ENCODE measurements at places on chromosomes 1 and 21. TPM values are rescaled to one million over a fixed set of nuclear protein-coding genes. Genes with fewer than 3 reads are reported as not detected.
A peak's percentile ranks its signal among the peaks of the same experiment; 100 is the strongest.

The FAM3B gene
- not detected for total RNA-seq

The KRTAP10-12 gene
- total RNA-seq: not detected

The RAD54L gene
- 64.9 TPM for total RNA-seq

The EDN2 gene
- total RNA-seq: not detected

The TRIM63 gene
- 0.17 TPM for total RNA-seq

The ZBTB8A gene
- total RNA-seq: 0.27 TPM

The ASPM gene
- total RNA-seq: 48.8 TPM

The EVA1C gene
- total RNA-seq: 9.6 TPM

The HP1BP3 gene
- total RNA-seq: 225 TPM

The PPFIA4 gene
- 21.4 TPM for total RNA-seq

The CA14 gene
- not detected for total RNA-seq

The VHLL gene
- not detected for total RNA-seq

The F3 gene
- total RNA-seq: 0.15 TPM

The SPRR3 gene
- not detected for total RNA-seq

The PSMD4 gene
- 227 TPM for total RNA-seq

The PRDM16 gene
- not detected for total RNA-seq

The ESPN gene
- total RNA-seq: 1.5 TPM

The ADORA3 gene
- 0.14 TPM for total RNA-seq

The DCST1 gene
- 0.14 TPM for total RNA-seq

The PTPN22 gene
- 45.2 TPM for total RNA-seq

The PLEKHN1 gene
- total RNA-seq: 5.8 TPM

The TAS1R1 gene
- total RNA-seq: not detected

- no peak for DNase-seq
These were observed 78.0 kb downstream of the CD247 start for GRCh38 chr1:167440345-167440744.

DNA sequence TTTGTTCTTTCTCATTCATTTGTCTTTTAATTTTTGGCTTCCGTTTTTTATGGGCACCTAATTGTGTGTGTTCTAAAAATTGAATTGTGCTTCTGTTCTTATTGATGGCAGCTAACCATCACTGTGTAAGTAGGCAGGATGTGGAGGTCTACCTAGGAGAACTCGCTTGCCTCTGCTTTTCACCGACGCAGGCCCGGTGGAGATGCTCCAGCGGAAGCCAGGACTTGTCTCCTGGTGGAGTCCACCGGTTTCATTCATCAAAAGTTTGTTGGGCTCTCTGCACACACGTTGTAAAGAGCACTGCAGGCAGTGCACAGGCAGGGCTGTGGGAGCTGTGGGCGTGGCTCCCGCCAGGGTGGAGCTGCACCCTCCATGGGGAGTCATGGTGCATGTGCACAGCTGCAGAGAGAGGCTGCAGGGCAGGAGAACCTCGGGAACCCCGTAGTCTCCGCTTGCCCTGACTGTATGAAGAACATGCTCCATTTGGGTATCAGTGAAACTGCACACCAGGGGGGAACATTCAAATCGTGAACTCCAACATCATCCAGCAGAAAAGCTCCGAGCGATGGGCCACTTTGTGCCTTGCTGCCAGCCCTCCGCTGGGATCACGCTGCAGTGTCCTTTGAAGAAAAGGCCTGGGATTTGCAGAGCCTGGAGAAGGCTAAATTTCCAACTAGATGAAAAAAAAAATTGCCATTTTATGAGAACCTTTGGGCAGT lies 6.0 kb upstream of the C1orf174 start:
- DNase-seq: no peak

GRCh38 chr1:227898502-227899140 lies 49.1 kb downstream of the WNT9A start:
- DNase-seq: peak; percentile 10

- no peak for DNase-seq
These were observed 56.9 kb upstream of the NRIP1 start for GRCh38 chr21:15121655-15122120.

- no peak for DNase-seq
These were observed 105.7 kb downstream of the ZNF281 start for GRCh38 chr1:200304171-200304570.

- no peak for DNase-seq
These were observed 5.2 kb downstream of the GRIK3 start for GRCh38 chr1:37028981-37029617.

- DNase-seq: no peak
These were observed 5.5 kb downstream of the CACNA1E start for GRCh38 chr1:181488866-181489265.

GRCh38 chr1:193318347-193318746 lies 131.9 kb upstream of the B3GALT2 start:
- no peak for DNase-seq

DNA sequence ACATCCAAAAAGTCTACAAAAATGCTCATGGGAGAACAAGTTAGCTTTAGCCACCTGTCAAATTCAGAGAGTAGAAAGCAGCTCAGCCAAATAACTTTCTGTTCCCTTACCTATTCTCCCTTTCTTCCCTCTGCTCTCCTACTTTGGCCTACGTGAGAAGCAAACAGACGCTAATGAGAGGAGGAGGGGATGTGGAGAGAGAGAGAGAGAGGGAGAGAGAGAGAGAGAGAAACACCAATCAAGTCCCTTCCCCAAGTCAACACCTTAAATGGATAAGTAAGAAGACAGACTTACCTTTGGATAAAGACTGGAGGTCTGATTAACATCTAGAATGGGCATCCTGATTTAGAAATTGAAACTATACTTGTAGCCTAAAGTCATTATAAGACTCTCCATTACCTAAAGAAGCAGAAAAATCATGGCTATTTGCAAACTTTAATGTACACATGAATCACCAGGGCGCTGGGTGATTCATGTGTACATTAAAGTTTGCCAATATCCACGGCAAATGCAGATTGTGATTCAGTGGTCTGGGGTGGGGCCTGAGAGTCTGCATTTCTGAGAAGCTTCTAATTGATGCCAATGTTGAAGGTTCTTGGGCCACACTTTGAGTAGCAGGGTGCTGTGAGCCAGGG lies 13.1 kb upstream of the DUSP12 start:
- peak; percentile 60 for DNase-seq

DNA sequence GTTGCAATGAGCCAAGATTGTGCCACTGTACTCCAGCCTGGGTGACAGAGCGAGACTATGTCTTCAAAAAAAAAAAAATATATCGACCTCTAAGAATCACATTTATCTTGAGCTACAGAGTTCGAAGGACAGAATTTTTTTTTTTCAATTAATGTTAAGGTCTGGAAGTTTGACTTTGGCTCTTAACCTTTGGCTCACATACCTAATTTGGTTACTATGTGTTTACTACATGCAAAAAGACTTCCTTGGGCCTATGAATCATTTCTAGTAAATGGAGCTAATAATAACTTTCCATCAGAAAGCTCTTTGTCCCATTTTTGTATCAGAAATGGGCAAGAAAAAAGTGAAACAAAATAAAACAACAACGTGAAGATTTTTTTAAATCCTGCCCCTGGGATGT lies 351.2 kb downstream of the SMYD3 start:
- no peak for DNase-seq

- DNase-seq: peak; percentile 30
These were observed 7.9 kb upstream of the UMODL1 start for GRCh38 chr21:42063191-42063570.

GRCh38 chr1:106677721-106678120 lies 378.8 kb upstream of the PRMT6 start:
- no peak for DNase-seq

DNA sequence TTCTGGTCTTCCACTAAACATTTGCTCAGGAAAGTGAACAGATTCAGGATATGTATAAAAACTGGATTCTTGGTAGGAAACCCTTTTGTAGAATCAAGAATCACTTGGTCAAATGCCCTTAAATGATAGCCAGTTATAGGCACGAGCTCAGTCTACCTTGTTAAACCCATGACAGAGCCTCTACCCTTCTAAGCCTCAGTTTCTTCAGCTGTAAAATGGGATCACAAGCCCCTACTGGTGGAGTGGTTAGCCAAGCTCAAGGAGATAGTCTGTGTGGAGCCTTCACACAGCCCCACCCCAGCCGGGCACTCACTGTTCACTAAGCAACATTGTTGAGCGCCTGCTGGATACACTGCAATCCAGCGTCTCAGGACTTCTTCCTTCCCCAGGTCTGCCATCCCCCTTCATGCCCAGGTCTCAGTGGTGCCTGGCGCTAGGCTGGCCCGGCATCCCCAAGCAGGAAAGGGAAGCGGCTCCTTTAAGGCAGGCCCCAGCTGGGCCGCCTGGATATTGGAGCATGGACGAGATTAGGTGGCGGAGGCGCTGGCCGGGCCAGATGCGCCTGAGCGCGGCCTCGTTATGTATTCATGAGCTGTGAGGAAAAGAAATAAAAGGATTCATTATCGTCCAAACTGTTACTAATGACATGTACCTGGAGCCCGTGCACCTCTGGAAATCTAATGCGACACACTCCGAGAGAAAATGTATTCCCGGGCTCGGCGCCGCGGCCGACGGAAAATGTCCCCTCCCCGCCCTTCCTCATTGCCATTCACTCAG lies 75.6 kb downstream of the TAS1R2 start:
- no peak for DNase-seq

DNA sequence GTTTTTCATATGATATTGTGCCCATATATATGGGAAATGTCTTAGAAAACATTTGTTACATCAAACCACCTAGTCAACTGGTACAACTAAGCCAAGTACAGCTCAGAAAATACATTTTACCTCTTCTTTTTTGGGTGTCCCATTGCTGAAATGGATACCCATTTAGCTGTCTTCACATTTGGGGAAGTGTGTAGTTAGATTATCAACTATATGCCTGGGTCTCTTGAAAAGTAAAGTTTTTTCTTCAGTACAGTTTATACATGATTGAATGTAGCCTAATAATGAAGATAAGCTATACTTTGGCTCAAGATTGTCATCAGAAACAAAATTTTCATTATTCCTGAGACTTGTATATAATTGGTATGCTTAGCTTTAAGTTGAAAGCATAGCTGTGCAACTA lies 2.0 kb downstream of the AGO3 start:
- DNase-seq: no peak

- DNase-seq: no peak
These were observed 62.8 kb upstream of the BCAR3 start for GRCh38 chr1:93744299-93744988.

DNA sequence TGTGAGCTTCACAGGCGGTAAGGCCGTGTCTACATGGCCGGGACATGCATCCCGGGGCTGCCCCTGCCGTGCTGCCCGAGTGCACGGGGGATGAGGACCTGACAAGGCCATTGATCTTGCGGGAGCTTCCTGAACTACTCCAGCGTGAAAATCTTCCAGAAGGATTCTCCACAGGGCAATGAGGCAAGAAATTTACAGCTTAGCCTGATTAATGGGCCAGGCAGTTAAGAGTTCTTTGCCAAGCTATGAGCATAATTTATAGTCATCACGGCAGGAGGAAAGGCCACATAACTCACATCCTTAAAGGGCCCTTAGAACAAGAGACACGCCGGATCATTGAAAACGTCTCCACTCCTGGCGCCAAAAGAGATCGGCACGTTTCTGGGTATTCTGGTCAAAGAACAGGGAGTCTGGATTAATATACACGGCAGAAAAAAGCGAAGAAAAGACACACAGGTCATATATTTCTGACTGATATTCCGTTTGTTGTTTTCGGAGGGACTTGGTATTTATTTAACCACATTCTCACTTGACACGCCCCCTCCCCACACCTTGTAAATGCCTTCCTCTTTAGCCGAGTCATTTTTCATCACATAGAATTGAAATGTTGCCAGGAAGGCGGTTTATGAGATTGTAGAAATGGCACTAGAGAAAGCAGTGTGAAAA lies 180.5 kb downstream of the DYRK1A start:
- no peak for DNase-seq

GRCh38 chr21:40253112-40253511 lies 385.9 kb downstream of the PCP4 start:
- no peak for DNase-seq

Data from activated CD4-positive, alpha-beta memory T cell treated with anti-CD3 and anti-CD28 coated beads for 36 hours (primary cell).